ENCODE measurements at places on chromosomes 11 and 22.

DNA sequence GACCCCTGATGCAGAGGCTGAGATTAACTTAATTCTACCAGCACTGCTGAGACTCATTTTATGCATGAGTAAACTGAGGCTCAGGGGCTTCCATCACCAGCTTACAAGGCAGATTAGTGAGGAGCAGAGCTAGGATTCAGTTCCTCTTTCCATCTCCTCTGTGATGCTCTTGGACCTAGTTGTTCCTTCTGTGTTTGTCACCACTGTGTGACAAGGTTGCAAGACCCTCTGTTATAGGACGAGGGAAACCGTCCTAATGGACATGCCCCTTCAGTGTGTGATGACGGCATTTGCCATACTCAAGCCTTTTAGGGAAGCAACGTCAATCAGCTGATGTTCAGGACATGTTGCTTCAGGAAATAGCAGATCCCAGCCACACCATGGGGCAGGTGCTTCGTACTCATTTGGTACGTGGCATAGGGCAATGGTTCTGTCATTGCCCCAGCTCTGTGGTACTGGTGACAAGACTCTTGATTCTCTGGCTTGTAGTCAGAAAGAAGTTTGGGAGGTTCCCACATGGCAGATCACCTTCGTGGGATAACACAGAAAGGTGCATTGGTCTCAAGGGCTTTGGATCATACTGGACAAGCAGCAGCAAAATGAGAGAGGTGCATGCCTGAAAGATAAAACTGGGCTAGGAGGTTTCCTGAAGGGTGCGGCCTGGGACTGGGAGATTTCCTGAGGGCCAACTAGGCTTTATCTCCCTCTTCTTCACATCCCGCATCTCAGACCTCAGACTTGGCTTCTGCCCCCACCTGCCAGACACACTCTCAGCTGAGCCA, 23.9 kb upstream of the CD44 start:
- no peak for DNase-seq

- no peak for DNase-seq
These were observed 10.6 kb downstream of the ACAT1 start for GRCh38 chr11:108131993-108132392.

- no peak for DNase-seq
These were observed 21.2 kb upstream of the IL17RA start for GRCh38 chr22:17063411-17064106.

DNA sequence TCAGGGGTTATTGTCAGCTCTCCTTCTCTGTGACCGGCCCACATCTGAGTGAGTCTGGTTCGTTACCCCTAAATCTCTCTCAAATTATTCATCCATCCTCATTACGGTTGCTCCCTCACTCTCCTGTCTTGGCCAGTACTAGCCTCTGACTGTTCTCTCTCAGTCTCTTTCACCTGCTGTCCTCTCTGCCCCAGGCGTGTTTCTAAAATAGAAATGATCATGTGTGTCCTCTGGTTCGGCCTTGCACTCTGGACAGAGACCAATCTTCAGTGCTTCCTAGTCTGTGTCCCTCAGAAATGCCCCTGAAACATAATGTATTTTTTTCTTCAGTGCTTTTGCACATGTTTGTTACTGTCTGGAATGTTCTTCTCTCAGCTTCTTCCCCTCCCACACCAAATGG, 4.9 kb downstream of the PSMD13 start:
- no peak for DNase-seq

DNA sequence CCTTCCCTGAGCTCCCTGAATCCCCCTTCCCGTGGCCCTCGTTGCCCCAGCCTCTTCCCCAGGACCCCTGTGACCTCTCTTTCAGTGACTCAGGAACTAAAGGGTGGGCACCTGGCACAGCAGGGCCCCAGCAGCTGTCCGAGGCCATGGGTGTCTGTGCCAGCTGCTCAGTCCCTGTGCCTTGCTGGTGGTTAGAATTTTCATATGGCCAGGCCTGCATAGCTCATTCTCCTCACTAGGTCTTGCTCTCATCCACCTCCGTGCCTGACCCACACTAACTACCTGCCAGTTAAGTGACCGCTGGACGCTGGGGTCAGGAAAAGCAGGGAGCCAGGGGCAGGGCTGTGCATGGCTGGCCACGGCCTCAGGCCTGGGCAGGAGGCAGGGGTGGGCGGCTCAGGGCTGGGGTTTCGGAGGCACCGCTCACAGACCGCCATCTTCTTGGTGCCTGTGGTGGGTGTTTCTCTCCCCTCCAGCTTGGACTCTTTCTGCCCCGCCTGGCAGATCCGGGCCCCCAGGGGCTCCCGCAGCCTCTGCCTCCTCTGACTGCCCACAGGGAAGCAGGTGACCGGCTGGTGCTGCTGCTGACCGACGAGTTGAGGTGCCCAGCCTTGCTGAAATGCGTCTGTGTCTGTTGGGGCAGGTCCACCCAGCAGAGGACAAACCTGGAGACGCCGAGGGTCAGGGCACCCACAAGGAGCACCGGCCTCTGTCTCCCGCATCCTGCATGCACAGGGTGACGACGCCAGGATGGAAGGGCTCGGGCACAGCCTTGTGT, 20.3 kb downstream of the MRGPRD start:
- DNase-seq, result no peak

Data from GDM1 (cell line).